ENCODE measurements at places on chromosomes 7 and 10. TPM values are rescaled to one million over a fixed set of nuclear protein-coding genes. Genes with fewer than 3 reads are reported as not detected.

CTAGE4 gene
- total RNA-seq: 0.90 TPM

DNA sequence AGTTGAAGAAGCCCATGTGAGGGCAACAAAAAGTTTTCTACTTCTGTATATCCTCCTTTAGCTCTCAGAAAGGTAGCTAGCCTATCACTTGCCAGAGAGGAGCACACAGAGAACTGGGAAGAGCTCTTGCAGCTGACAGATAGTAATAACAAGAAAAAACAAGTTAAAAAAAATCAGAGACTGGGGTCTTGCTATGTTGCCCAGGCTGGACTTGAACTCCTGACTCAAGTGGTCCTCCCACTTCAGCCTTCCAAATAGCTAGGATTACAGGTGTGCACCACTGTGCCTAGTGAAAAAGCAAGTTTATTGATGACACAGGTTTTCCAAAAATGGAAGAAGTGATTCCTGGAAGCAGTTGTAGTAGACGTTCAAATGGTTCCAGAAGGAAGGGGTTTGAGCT is 93.6 kb downstream of the CLEC2L start:
- no peak overlapping the region for H3K4me3 ChIP-seq
- no peak overlapping the region for H3K27ac ChIP-seq
- H3K27me3 ChIP-seq: no peaks in the 10 kb centered on the region
- no peak for DNase-seq
- no peaks in the 10 kb centered on the region for H3K4me1 ChIP-seq

GRCh38 chr10:61698968-61699655 is 36.4 kb downstream of the CABCOCO1 start:
- no peaks in the 10 kb centered on the region for H3K27me3 ChIP-seq
- no peaks in the 10 kb centered on the region for H3K4me1 ChIP-seq
- H3K4me3 ChIP-seq: no peak overlapping the region
- H3K27ac ChIP-seq: no peak overlapping the region
- DNase-seq: no peak

DNA sequence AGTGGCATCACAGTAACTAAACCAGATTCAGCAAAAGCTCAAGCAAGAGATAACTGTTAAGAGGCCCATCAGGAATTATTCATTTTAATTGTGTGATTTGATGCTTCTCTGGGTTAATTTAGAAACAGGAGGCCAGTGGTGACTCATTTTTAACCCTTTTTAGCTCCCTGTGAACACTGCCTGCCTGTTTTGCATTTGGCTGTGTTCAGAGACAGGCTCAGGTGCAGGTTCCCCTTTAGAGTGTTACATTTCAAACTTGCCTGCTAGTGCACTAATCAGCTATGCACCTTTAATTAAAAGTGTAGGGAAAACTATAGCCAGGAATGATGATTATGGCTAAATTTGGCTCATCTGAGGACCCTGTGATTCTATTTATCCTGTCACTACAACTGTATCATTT is 6.5 kb downstream of the STAMBPL1 start:
- no peaks in the 10 kb centered on the region for H3K27me3 ChIP-seq
- no peaks in the 10 kb centered on the region for H3K36me3 ChIP-seq
- no peak overlapping the region for H3K4me3 ChIP-seq
- H3K4me1 ChIP-seq: peaks cover 34% of the 10 kb centered on the region

DNA sequence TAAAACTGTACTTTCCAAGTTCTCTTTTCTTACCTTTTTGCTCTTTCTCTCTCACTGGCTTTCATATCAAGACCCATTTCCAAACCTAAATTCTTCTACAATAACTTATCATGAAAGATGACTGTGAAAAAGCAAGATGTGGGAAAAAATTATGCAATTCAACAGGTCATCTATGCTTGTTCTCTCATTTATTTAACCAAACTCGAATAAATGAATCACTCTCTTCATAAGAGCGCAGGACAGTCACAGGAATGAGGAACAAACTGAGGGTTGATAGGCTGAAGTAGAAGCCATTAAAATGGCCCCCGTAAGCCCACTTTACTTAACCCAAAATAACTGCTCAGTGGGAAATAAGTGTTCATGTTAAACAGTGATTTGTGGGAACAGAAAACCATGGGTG is 1289.7 kb upstream of the SORCS1 start:
- no peaks in the 10 kb centered on the region for H3K27me3 ChIP-seq
- no peak overlapping the region for H3K4me3 ChIP-seq
- DNase-seq: no peak
- H3K4me1 ChIP-seq: no peaks in the 10 kb centered on the region
- H3K27ac ChIP-seq: no peak overlapping the region
- no peaks in the 10 kb centered on the region for H3K36me3 ChIP-seq

NKX2-3 gene
- total RNA-seq: not detected

DNA sequence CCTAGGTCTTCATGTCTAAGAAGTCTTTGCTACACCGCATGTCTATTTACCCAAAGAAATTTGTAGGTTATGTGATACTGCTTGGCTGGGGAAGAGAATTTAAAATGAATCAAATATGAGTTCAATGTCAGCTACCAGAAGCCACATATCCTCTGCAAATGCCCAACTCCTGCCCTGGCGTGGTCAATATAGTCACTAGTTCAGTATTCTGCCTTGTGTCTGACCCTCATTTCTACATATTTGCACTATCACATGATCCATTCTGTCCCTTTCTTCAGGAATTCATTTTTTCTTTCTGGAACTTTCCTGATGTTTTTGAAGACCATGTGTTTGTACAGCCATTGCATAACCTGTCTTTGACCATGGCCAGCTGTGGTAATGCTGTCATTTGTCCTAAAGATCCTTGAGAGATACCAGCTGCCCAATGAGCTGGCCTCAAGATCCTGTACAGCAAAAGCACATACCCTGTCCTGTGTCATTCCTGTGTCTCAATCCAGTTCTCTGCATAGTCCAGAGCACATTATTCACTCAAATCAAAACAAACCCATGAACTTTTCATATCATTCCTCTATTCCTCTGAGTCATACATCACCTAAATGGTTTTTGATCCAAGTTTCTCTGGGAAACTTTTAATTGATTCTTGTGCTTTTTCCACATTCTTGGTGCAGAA is 524.5 kb downstream of the PARD3 start:
- no peaks in the 10 kb centered on the region for H3K27me3 ChIP-seq
- DNase-seq: no peak
- H3K4me3 ChIP-seq: no peak overlapping the region

NAT16 gene
- total RNA-seq: not detected

CALCR gene
- total RNA-seq: 0.15 TPM

TMEM229A gene
- total RNA-seq: 1.1 TPM

- no peaks in the 10 kb centered on the region for H3K36me3 ChIP-seq
- no peaks in the 10 kb centered on the region for H3K27me3 ChIP-seq
- no peak for DNase-seq
- peaks cover 78% of the 10 kb centered on the region for H3K4me1 ChIP-seq
These were observed 2.8 kb downstream of the TM9SF3 start for GRCh38 chr10:96584035-96584434.

PTPRN2 gene
- 2.6 TPM for total RNA-seq

DNA sequence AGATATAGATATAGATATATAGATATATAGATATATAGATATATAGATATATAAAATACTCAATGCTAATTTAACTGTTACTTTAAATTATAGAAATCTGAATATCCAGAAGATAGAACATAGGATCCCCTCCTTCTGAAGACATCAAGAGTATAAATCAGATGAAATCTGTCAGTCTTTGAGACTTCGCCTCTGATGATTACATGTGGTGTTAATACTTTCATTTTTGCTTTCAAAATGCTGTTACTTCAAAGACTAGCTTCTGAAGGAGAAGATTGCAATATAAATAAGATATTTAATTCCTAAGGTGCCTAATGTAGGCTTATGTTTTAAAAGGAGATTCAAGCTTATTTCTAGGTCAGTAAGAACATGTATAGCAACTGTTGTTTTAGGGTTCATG is 180.4 kb downstream of the TSPAN12 start:
- H3K4me3 ChIP-seq: no peak overlapping the region
- DNase-seq: no peak
- no peak overlapping the region for H3K27ac ChIP-seq
- H3K36me3 ChIP-seq: no peaks in the 10 kb centered on the region
- H3K4me1 ChIP-seq: no peaks in the 10 kb centered on the region

H2BK1 gene
- not detected for total RNA-seq

DNA sequence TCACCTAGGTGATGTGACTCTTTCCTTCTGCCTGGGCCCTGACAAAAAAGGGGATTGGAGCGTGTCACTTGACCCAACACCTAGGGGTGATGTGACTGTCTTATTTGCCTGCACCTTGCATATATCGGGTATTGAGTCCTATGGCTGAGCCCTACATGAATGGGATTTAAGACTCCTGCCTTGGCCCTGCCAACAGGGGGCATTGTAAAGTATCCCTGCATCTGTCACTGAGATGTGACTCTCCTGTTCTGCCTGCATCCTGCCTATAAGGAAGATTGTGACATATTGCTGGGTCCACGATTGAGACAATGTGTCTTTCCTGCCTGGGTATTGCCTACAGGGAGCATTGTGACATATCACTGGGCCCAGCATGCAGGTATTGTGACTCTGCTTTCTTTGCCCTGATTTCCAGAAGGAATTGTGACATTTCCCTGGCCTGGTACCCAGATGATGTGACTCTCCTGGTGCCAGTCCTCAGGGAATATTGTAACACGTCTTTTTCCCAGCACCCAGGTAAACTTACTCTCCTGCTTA is 14.2 kb upstream of the ZNF107 start:
- H3K36me3 ChIP-seq: no peaks in the 10 kb centered on the region
- H3K27ac ChIP-seq: no peak overlapping the region
- H3K4me3 ChIP-seq: no peak overlapping the region
- no peak for DNase-seq
- no peaks in the 10 kb centered on the region for H3K27me3 ChIP-seq

- no peaks in the 10 kb centered on the region for H3K27me3 ChIP-seq
- H3K27ac ChIP-seq: no peak overlapping the region
- H3K36me3 ChIP-seq: no peaks in the 10 kb centered on the region
- DNase-seq: no peak
- no peaks in the 10 kb centered on the region for H3K4me1 ChIP-seq
- H3K4me3 ChIP-seq: no peak overlapping the region
These were observed 505.1 kb downstream of the DNAJB6 start for GRCh38 chr7:157841773-157842370.

DNA sequence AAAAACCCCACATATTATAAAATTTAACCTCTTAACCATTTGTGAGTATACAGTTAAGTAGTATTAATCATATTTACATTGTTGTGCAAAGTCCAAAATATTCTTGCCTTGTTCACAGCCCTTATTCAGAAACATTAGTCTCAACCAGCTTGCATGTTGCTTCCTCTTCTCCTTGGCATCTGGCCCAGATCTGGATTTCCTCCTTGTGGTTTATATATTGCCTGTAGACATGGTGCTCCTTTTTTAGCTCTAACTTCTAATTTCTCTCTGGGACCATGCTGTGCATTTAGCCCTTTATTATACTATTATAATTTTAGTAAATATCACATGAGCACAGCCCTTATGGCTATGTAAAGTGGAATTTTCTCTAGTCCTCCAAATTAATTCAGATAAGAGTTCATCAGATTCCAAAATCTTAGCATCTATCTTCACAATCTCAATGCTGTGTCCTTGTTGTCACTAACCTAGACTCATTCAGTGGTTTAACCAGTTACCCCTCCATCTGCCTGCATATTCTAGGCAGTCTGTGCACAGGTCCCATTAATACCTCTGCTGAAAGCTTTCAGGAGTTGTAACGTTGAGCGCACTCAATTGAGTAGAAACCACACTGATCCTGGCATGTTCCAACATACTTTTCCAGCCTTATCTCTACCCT is 7.9 kb downstream of the CPED1 start:
- H3K27ac ChIP-seq: no peak overlapping the region
- peaks cover 59% of the 10 kb centered on the region for H3K4me1 ChIP-seq
- H3K27me3 ChIP-seq: no peaks in the 10 kb centered on the region
- H3K4me3 ChIP-seq: no peak overlapping the region
- H3K36me3 ChIP-seq: no peaks in the 10 kb centered on the region
- DNase-seq: peak; percentile 84

FAM241B gene
- 3.5 TPM for total RNA-seq

DDC gene
- total RNA-seq: not detected

DNA sequence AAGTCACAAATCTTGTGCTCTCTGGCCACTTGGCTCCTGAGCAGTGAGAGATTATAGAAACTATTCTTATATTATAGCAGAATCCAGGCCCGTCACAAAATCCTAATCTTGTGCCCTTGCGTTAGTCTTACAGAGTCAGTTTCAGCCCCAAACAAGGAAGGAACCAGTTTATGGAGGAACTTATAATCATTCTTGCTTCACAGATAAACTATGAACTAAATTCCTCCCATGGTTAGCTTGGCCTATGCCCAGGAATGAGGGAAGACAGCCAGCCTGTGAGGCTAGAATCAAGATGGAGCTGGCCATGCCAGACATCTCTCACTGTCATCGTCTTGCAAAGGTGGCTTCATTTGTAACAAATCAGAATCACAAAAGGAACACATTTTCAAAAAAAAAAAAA is 199.7 kb upstream of the PITRM1 start:
- no peak overlapping the region for H3K27ac ChIP-seq
- no peaks in the 10 kb centered on the region for H3K4me1 ChIP-seq
- no peak for DNase-seq
- no peak overlapping the region for H3K4me3 ChIP-seq

GRCh38 chr7:34222316-34222715 is 317.0 kb downstream of the BMPER start:
- H3K36me3 ChIP-seq: no peaks in the 10 kb centered on the region
- no peak overlapping the region for H3K27ac ChIP-seq
- no peak for DNase-seq
- no peaks in the 10 kb centered on the region for H3K4me1 ChIP-seq
- H3K27me3 ChIP-seq: no peaks in the 10 kb centered on the region

COL1A2 gene
- 67.0 TPM for total RNA-seq

MMD2 gene
- total RNA-seq: not detected

GRCh38 chr10:49667991-49668390 is 11.5 kb upstream of the C10orf53 start:
- H3K4me3 ChIP-seq: no peak overlapping the region
- H3K36me3 ChIP-seq: no peaks in the 10 kb centered on the region
- no peaks in the 10 kb centered on the region for H3K4me1 ChIP-seq
- H3K27me3 ChIP-seq: no peaks in the 10 kb centered on the region

GRCh38 chr7:5287802-5288201 is 5.1 kb downstream of the SLC29A4 start:
- DNase-seq: no peak
- H3K27ac ChIP-seq: no peak overlapping the region
- no peaks in the 10 kb centered on the region for H3K27me3 ChIP-seq
- H3K4me3 ChIP-seq: no peak overlapping the region
- H3K36me3 ChIP-seq: no peaks in the 10 kb centered on the region

NODAL gene
- total RNA-seq: not detected

- peaks cover 14% of the 10 kb centered on the region for H3K4me1 ChIP-seq
- no peaks in the 10 kb centered on the region for H3K27me3 ChIP-seq
- peak overlapping the region; percentile 14 for H3K4me3 ChIP-seq
- no peak for DNase-seq
These were observed 62.6 kb downstream of the CACNB2 start for GRCh38 chr10:18202680-18203460.

DNA sequence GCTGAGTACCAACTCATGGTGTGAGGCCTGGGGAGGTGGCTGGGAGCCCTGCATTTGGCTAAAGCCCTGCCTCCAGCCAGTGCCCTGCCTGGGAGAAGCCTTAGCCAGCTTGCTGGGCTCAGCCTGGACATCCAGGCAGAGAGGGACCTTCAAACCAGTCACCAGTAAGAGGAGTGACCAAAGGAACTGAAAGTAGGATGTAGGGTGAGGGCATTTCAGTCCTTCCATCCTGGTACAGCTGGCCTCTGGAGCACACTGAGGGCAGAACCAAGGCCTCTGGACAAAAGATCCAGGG is 124.8 kb downstream of the ADCY1 start:
- H3K27ac ChIP-seq: no peak overlapping the region
- DNase-seq: no peak
- H3K4me3 ChIP-seq: no peak overlapping the region
- peaks cover 10% of the 10 kb centered on the region for H3K4me1 ChIP-seq
- no peaks in the 10 kb centered on the region for H3K36me3 ChIP-seq

- DNase-seq: no peak
- H3K4me1 ChIP-seq: no peaks in the 10 kb centered on the region
- no peaks in the 10 kb centered on the region for H3K27me3 ChIP-seq
- H3K27ac ChIP-seq: no peak overlapping the region
These were observed 392.0 kb downstream of the NRG3 start for GRCh38 chr10:82267014-82267413.

Measured in right atrium auricular region (tissue), 2 donors.